ENCODE measurements at places on chromosomes 3 and 15.

GRCh38 chr3:193701953-193702635 lies 109.1 kb downstream of the OPA1 start:
- DNase-seq = no peak

DNA sequence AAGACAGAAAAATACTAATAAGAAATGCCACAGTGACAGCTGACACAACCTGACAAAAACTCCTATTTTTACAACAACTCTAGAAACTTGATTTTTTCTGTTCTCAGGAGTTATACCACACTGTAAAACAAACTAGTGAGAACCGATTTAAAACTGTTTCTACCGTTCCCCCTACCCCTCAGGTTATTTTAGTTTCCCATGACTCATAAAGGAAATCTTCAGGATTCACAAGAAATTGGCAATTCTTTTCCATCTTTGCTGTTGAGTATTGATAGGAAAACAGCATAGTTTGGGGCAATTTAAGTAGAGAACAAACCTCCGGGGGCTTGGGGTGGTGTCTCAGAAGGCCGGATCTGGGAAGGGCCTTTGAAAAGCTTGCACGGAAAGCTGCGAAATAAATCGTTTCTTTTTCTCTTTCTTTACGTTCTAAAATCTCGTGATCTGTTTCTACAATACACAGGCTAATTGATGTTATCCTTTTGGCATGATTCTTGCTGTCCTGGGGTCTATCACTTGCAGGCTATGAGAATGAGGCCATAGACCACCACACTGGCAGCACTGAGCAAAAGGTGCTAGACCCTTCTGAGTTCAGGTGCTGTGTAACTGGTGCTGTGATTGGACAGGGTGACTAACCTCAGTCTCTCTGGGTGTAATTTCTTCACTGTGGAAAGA lies 89.3 kb downstream of the LPP start:
- DNase-seq = no peak

GRCh38 chr15:92661069-92661468 lies 5.5 kb upstream of the FAM174B start:
- DNase-seq = no peak

DNA sequence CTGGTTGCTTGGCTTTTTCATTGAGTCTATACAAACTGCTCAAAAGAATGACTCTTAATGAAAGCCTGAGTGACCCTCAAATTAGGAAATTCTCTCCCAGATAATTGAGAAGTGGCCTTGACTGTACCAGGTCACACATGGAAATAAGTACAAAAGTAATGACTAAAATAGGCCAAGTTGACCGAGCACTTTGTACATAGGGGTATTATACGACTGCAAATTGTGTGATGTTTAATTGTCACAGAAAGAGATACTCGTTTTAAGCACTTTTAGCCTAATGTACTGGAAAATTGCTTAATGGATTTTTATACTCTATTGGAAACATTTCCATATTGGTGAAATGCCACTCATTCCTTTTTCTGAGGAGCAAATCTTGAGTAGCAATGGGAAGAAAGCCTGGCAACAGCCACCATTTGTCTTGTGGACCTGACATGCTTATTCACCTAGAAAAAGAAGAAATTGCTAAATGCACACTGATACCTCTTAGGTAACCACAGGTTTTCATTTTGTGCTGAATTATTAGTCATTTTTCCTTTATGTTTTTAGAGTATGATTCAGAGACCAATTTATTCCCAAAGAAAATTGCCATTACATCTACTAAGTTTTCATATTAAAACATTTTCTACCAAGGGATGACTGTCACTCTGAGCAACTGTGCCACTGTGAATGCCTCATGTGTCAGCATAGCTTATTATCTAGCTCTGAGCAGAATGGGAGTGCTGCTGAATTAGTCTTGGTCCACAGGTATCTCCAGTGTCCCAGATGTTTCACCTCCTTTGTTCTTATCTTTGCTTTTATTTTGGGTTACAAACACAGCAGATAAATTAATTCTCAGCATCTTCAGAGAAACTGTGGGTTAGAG lies 8.9 kb upstream of the PXK start:
- no peak for DNase-seq

DNA sequence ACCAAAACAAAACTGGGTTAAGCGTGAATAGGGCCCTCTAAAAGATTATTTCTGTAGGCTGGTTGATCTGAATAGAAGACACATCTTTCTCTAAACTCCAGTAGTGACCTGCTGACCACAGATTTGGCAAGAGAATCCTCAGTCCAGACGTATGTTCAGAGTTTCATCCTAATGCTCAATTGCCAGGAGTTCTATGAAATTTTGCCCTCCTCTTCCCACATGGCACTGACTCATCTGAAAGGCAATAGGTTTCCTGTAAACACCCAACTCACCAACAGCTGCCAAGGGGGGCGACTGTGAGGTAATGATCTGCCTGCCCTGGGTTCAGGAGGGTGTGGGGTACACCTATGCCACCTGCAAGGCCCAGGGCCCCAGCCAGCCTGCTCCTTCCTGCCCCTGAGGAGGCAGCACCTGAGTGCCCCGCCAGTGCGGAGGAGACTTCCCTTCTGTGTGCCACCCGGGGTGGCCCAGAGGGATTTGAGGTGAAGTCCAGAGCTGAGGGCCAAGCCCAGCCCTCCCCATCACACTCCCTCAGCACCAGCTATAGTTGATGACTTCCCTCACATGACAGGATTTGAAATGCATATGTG lies 8.4 kb upstream of the PLA2G4D start:
- no peak for DNase-seq

DNA sequence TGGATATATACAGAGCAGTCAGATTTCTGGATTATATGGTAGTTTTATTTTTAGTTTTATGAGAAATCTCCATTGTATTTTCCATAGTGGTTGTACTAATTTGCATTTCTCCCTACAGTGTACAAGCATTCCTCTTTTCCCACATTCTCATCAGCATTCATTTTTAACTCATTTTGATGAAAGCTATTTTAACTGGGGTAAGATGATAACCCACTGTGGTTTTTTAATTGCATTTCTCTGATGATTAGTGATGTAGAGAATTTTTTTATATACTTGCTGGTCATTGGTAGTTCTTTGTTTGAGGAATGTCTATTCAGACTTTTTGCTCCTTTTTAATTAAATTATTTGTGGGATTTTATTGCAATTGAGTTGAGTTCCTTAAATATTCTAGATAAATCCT lies 903.6 kb downstream of the DIPK2A start:
- DNase-seq = no peak

- DNase-seq = no peak
Measured at GRCh38 chr3:180059356-180059755, 22.6 kb upstream of the PEX5L start.

DNA sequence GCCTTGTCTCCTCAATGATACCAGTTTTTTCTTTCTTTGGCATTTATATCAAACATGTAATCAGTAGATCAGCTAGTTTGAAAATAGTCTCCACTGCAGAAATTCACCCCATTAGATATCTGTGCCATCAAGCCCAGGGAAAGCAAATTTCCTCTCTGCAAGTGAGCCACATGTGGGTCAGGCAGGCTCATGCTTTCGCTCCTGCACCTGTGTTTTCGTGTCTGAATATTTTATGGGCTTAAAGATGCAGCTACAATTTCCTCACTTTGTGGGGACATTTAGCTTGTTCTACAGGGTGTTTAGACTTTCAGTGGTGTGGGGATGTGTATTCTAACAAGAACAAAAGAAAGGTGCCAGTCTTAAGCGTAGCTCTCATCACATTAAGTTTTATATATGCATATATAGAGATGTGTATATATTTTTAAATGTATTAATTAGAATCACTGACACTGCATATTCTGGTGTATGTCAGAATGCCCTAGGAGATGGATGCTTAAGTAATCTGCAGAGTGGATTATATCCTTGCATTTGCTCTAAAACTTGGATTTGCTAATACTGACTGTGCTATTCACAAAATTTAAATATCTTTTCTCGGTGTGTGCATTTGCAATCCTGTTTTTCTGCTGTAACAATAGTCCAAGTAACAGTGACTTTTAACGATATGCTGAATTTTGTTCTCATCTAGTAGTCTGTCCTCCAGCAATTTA lies 372.6 kb downstream of the PTPRG start:
- no peak for DNase-seq

GRCh38 chr3:100586832-100587231 lies 22.6 kb upstream of the ADGRG7 start:
- DNase-seq = no peak

DNA sequence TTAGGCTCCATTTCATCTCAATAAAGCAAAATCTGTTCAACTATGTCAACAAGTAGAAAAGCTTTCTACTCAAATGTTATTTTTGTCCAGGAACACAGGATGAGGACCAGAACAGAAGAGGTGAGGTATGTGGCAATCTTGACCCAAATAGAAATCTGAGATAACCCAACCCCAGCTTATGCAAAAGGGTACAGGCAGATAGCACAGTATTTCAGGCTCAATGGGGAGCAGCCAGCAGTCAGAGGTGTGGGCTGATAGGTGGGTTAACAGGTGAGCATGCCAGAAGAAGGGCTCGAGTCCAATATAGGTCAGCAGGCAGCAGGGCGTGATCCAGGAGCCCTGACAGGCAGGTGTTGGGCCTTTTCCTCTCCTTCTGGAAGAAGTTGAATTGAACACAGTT lies 281.2 kb upstream of the NR2F2 start:
- DNase-seq = no peak

- DNase-seq = no peak
Measured at GRCh38 chr15:74869726-74870407, 3.3 kb downstream of the SCAMP2 start.

Data from T-helper 17 cell (primary cell).